ENCODE measurements at places on chromosomes 12 and 14.

GRCh38 chr14:28785096-28785952 is 18.7 kb downstream of the FOXG1 start:
- no peak for DNase-seq

GRCh38 chr12:18570543-18570942 is 167.3 kb downstream of the PLCZ1 start:
- no peak for DNase-seq

DNA sequence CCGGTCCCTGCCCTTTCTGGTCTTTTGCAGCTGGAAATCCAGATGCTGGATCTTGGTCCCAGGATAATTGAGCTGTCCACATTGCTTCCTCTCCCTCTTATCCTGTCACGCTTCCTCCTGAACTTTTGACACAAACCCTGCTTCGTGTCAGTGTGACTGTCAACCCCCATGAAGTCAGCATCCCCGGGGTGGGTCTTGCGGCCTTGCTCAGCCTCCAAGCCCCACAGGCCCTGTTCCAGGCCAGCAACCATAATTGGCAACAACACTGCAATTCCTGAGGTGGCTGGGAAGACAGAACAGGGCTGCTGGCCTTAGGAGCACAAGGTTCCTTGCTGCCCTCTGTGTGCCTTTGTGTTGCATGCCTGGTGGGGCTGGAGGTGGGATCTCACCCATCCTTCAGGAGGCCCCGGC is 74.9 kb downstream of the NTF3 start:
- no peak for DNase-seq

DNA sequence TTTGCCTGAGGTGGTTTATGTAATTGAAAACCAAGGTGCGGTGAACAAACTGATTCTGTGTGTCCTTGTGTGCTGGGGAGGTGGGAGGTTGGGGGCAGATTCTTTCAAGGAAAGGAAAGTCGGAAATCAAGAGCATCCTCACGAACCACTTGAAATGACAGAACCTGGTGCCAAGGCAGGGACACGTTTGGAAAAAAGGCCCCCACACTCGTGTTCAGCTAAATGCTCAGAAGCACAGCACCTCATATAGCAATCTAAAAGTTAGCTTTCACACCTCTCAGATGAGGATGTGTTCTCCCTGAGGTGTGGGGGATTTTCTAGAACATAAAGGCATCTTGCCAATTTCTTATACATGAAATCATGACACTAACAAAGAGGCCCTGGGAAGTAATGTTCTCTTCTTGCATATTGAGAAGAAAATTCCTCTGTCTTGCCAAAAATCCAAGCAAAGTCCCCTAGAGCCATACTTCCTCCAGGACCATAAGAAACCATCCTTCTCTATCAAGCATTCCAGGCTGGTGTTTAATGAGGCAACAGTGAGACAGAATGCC is 119.6 kb downstream of the PLXNC1 start:
- no peak for DNase-seq

- DNase-seq: no peak
These were observed 45.7 kb downstream of the CORO1C start for GRCh38 chr12:108685469-108686260.

Measured in AG09309 (cell line).